ENCODE measurements at places on chromosomes 13 and 19.

- no peak for DNase-seq
These were observed 428.5 kb upstream of the NBEA start for GRCh38 chr13:34513526-34513925.

DNA sequence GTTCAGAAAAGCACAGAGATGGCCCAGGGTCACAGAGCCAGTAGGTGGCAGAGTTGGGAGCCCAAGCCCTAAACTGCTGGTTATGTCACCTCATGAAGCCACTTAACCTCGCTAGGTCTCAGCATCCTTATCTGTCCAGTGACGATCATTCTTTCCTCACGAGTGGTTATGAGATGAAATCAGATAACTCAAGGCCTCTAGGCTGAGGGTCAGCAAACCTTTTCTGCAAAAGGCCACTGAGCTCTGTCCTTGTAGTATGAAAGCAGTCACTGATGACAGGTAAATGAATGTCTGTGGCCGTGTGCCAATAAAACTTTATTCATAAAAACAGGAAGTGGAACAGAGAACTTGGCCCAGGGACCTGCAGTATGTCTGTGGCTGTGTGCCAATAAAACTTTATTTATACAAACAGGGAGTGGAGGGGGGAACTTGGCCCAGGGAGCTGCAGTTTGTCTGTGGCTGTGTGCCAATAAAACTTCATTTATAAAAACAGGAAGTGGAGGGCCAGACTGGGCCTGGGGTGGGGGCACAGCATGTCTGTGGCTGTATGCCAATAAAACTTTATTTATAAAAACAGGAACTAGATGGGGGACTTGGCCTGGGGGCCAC lies 71.2 kb downstream of the GNG7 start:
- no peak for DNase-seq

DNA sequence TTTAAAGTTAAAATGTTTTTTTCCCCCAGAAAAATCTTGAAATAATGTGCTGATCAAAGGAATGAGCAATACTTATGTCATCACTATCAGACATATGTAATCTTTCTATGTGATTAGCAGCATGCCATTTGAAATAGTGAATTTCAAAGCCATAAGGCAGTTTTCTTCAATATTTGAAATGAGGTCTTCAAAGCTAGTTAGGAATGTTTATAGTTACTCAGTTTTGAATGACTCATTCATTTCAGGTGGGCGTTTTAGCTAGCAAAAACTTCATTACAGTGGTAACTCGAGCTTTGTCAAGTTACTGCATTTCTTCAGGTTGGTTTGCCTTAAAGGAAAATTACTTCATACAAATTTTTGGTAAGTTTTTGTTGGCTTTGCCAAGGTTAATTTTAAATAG lies 102.1 kb downstream of the ATP8A2 start:
- no peak for DNase-seq

- DNase-seq, result no peak
These were observed 283.8 kb downstream of the DCT start for GRCh38 chr13:94195715-94196114.

GRCh38 chr19:55188625-55189024 lies 8.5 kb upstream of the SYT5 start:
- DNase-seq, result no peak

- no peak for DNase-seq
These were observed 119.5 kb downstream of the FLT1 start for GRCh38 chr13:28375250-28375930.

- DNase-seq, result no peak
These were observed 12.0 kb downstream of the ELF1 start for GRCh38 chr13:41006978-41007743.

- DNase-seq, result peak; percentile 50
These were observed 75.6 kb upstream of the TM9SF2 start for GRCh38 chr13:99425485-99426341.

- DNase-seq, result no peak
These were observed 1703.2 kb downstream of the EFNB2 start for GRCh38 chr13:104832231-104832630.

DNA sequence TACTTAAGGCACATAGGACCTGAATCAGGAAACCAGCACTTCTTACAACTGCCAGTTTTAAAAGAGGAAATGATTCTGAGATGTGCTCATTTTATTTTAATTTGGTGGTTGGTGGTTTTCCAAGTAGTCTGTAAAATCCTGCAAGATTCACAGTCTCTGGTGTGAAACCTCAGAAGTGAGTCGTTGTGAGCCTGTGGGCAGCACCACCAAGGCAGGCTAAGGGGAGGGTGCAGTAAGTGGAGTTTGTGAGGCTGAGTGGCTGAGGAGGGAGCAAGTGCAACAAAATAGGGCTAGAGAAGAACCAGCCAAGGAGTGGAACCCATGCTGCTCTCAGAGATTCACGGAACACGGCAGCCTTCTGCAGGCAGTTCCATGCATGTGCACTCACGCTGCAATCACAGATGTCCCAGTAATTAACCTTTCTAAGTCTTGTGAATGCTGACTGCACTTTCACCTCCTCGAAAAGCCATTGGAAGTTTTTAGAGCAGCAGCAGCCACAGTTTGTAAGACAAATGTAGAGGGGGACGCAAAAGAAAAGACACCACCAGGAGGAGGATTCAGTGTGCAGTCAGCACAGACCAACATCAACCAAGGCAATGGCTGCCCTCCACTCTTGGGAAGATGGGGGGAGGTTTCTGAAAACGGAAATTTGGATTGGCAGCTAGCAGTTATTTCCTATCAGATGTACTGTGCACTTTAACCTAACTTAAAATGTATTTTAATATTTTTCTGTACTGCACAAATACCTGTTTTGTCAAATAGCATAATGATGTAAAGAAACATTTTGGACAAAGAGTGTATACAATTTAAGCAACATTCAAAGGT lies 44.9 kb downstream of the ESD start:
- peak; percentile 57 for DNase-seq

- DNase-seq, result no peak
These were observed 757 bp downstream of the WIZ start for GRCh38 chr19:15448778-15449619.

DNA sequence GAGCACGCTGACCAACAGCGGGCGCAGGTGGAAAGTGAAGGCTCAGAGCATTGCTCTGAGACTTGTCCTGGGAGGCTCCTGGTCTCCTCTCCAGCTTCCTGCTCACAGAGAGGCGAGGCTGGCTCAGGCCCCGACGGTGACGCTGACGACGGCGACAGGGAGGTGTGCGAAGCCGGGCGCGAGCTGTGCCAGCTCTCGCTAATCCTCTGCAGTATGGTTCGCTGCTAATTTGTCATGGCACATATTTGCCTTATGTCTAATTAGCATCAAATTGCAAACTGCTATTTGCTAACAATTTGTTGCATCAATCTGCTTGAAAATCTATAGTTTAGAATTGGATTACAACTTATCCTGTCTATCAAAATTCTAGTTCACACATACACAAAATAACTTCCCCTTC lies 469.8 kb upstream of the ZNF507 start:
- DNase-seq, result no peak

GRCh38 chr13:54029226-54029625 lies 1000.6 kb downstream of the OLFM4 start:
- no peak for DNase-seq

- no peak for DNase-seq
These were observed 35.6 kb downstream of the EFNB2 start for GRCh38 chr13:106499896-106500295.

DNA sequence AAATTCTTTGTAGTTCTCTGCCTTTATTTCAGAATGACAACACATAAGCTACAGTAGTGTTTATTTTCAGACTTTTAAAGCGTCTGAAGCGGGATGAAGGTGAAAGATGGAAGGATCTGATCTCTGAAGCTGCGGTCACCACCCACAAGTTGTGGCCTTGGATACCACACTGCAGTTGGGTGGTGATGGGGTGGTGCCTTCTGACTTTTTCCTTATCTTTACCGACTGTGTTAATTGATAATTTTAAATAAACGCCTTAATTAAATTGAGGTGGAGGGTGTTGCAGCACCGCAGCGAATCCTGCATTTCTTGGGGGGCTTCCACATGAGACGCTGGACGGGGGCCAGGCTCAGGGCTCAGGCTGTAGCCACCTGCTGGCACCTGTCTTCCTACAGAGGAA lies 1.3 kb downstream of the TFDP1 start:
- DNase-seq, result no peak

DNA sequence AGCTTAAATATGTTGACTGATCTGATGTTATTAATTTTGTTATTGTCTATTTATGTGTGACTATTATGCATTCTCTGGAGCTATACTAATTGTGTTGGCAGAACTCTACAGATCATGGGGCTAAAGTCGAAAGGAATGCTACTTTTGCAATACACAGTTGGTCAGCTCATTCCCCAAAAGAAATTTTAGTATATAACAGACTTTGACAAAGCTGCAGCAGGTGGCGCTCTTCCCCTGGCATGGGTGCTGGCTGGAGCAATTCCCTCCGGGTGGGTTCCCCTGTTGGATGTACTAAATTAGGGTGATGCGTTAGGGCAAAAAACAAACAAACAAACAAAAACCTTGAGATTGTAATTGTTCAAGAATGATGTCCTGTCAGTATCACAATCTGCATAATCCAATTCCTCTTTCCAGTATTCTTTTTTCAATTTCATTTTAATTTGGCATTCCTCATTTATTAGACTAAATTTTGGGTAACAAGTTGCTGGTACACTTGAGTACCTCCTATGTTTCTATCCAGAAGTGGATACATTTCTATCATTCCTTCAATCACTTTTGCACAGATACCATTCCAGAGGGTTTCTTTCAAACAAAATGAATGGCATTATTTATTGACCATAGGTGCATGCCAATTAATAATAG lies 322.8 kb upstream of the EDNRB start:
- DNase-seq, result no peak

DNA sequence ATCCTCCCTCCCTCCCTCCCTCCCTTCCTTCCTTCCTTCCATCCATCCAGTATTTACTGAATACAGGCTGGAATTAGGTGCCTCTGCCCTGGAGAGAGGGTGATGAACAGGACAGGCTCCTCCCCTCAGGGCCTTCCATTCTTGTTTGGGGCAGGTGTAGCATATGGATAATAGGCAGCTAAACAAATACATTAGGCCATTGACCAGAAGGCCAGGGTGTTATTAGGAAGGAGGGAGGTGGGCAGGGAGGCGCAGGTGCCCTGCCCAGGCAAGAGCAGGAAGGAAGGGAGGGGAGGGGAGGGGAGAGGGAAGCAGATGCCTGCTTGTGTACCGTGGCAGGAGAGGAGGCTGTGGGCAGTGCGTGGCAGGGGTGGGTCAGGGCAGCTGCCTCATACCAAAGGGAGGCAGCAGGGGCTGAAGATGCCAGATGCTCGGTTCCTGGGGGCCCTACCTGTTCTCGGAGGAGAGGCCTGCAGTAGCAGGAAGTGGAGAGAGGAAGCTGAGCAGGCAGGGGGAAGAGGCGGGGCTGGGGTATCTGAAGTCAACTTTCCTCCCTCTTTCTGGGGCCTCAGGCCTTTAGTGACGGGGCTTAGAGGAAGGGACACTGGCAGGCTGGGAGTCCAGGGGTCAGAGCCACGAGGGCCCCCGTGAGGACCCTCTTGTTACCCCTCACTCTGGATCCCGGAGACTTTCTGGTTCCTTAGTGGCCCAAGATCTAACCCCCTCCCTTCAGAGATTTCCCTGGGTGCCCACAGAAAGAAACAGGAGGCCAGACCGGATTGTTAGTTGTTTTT lies at the start of gene RINL:
RINL (minus strand) TSS at position 495 of the 794 bp plus-strand sequence. CDS start 1,533 bp downstream, outside the sequence.
- peak; percentile 78 for DNase-seq
